MCF 10A (cell line): ENCODE measurements at places on chromosomes 3 and 15.

DNA sequence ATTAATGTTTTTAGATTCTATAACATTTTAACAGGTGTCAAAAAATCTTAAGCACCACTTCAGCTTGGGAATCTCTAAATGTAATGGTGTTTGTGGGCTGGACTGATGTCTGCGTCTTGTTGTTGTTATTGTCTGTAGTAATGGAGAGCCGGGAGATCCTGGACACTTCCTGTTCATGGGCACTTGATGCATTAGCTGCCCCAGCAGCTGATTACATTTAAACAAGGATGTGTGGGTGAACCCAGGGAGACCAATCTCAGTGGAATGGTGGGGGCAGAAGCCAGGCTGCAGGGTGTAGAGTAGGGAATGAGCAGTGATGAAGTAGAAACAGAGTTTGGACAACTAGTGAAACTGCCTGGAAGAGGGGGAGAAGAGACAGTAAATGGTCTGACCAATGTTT, 7.8 kb downstream of the CCR5AS start:
- no peak for DNase-seq

DNA sequence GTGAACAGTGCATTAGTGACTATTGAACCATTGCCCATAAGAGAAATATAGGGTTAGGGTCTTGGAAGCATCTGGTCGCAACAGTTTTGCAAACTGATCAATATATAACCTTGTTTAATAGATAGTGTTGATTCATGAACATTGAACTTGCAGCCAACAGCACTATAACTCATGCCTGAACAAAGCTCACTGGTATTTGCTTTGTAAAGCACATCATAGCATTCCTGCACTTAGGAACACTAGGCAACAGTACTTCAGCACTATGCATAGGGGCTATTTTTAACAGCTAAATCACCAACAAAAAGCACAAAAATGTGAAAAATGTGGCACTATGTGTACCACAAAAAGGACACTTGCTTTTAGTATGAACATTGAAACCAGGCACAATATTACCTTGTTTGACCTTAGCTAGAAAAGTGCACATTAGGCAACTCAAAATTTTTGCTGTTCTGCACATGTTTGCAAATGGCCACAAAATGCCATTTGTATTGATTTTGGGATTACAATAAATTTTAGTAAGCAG, 68.0 kb downstream of the OXNAD1 start:
- no peak for DNase-seq

DNA sequence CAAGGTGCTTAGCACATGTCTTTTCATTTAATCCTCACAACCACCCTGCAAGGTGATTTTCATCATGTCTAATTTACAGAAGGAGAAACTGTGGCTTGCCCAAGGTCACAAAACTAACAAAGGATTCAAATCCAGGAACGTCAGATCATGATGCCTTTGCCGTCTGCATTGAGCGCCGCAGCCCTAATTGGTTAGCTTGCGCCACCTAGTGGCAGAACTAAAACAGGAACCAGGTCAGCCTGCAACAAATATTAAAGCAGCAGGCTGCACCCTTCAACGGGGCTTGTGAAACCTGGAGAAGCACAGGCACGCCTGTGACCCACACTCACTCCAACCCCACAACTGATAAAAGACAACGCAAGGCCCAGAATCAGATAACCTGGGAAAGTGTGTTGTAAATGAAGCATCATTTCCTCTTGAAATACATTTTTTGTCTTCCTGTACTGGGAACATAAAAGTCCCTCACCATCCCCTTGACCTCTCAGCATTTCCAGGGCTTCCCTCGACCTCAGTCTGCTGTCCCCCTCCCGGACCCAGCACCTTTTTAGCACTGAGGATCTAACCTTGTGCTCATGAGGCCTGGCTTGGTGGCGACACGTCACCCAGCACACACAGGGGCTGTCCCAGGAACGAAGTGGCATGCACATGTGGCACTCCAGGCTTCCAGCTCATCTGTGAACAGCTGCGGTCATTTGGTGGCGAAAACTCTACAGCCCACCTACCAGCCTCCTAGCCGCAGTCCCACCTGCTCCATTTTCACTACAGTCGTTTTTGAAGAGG, 17.3 kb downstream of the DPH3 start:
- DNase-seq = peak; percentile 89

DNA sequence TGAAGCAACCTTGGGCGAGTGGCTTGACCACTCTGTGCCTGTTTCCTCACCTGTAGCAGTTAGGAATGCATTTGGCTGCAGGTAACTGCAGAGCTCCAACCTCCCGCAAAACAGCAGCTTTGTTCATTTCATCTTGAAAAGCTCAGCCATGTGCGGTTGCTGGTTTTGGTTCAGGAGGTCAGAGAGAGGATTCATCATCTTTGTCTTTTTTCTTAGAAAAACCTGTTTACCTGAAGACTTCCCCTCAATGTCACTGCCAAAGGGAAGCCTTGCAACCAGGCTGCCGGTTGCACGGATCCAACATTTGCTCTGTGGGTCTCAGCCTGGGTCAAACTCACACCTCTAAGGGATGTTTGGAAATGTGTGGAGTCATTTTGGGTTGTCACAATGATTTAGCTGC, 16.4 kb upstream of the FURIN start:
- DNase-seq = no peak

DNA sequence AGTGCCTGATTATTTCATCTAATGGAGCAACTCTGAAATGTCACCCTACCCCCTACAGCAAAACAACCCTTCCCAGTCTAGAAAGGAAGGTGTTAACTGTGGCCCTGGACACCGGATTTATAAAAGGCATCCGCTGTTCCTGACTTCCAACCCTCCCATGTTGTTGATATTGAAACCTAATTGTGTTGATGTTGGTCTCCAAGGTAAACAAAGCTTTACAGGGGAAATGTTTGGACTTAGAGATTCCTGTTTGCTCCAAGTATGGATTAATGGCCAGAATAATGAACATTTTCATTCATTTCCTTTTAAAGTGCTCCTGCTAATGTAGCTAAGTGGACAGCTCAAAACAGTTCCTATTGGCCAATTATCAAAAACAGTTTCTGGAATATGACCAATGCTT, 19.4 kb upstream of the LMCD1 start:
- no peak for DNase-seq

GRCh38 chr15:31396881-31397560, 70.4 kb downstream of the KLF13 start:
- peak; percentile 96 for DNase-seq

DNA sequence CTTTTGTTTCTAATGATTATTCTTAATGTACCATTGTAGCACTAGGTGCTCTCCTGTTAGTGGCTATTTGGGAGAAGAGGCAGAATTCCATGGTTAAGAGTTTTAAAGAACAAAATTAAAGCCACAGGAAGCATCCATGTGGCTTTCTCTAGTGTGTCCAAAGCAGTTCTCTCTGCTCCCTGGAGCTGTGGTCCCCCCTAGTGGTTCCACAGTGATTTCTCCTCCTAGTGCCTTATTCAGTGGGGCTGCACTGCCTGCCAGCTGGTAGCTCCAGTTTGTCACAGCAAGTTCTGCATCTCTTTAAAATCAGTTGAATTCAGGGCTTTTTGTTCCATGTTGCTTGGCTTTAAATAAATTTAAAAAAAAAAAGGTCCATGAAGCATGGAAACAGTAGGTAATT, 39.6 kb upstream of the FAM98B start:
- peak; percentile 70 for DNase-seq

DNA sequence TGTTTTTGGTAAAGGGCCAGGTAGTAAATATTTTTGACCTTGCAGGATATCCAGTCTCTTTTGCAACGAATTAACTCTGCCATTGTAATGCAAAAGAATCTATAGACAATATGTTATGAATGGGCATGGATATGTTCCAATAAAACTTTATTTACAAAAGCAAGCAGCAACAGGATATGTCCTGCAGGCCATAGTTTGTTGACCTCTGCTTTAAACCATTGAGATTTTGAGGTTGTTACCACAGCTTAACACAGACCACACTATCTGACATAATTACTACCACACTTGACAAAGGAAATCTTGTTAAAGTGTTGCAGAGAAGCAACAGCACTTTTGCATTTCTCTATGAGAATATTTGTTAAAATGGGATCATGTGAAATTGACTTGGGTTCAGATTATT, 349.3 kb downstream of the ERC2 start:
- DNase-seq = peak; percentile 69

DNA sequence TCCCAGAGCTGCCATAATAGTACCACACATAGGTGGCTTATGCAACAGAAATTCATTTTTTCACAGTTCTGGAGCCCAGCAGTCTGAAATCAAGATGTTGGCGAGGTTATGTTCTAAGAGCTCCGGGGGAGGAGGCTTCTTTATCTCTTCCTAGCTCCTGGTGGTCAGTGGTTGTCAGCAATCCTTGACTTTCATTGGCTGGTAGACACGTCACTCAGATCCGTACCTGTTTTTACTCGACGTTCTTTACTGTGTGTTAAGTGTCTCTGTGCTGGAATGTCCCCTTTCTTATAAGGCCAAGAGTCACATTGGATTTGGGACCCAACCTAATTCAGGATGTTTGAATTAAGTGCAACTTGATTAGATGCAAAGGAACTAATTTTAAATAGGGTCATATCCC, 218.5 kb upstream of the CNTN3 start:
- no peak for DNase-seq

GRCh38 chr15:64519897-64520296, 59.5 kb downstream of the ZNF609 start:
- no peak for DNase-seq

GRCh38 chr3:1017870-1018269, 75.0 kb upstream of the CNTN6 start:
- no peak for DNase-seq

DNA sequence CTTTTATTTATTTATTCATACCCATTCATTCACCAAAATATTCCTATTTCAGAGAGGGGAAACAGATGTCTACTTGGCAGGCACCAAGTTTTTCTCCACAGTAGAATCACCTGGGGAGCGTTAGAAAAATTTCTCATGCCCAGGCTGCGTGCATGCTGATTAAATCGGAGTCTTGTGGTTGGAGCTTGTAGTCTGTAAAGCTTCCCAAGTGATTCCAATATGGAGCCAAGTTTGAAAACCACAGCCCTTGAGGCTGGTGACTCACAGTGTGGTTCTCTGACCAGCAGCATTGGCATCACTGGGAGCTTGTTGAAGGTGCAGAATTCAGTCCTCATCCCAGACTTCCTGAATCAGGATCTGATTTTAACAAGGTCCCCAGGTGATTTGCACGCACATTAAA, 49.7 kb downstream of the PDHB start:
- peak; percentile 97 for DNase-seq

DNA sequence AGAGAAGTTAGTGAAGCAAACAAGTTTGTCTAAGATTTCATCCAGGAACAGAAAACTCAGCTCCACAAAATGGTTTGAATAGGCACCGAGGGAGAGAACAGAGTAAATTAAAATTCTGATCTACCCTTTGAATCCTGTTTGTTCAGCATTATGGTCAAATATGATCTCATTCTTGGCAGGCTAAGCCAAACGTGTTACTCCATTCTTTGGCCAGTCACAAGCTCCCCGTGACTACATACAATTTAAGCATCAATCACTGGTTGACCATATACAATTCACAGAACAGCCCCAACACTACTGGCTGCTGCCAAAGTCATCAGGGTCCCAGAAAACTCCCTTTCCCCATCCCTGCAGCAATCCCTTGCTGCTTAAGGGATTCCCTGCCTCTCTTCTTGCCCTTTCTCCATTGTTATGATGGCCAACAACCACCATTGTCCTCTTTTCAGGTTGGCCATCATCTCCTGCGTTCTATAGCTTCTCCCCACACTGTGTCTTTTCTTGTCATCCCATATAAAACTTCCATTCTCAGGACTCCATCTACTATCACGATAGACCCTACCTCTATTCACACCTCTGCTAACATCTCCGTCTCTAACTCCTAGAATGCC, 46.3 kb downstream of the GOLIM4 start:
- DNase-seq = no peak

GRCh38 chr15:79640206-79640605, 208.1 kb downstream of the MINAR1 start:
- DNase-seq = peak; percentile 53
